Bronchus fibroblast of lung (primary cell): ENCODE measurements at places on chromosomes 4 and X. TPM values are rescaled to one million over a fixed set of nuclear protein-coding genes. Genes with fewer than 3 reads are reported as not detected.

CWH43 gene
- not detected in 2 replicates for total RNA-seq

HMGB2 gene
- total RNA-seq: 188 and 273 TPM in 2 replicates

HCFC1 gene
- total RNA-seq: 39.3 and 43.1 TPM in 2 replicates

GLRA2 gene
- total RNA-seq: not detected in 2 replicates
